ENCODE measurements at places on chromosomes 11 and 22.
A peak's percentile ranks its signal among the peaks of the same experiment; 100 is the strongest.

GRCh38 chr11:17063171-17064002 is 14.1 kb downstream of the RPS13 start:
- DNase-seq = peak; percentile 25

GRCh38 chr11:59894616-59895015 is 16.0 kb downstream of the OOSP3 start:
- DNase-seq = no peak

- DNase-seq = peak; percentile 73
Measured at GRCh38 chr22:50342651-50343540, at the start of gene PPP6R2. Gene PPP6R2, plus strand, starts transcription at chr22:50343327. Its CDS starts 50,582 bp downstream, at chr22:50393909.

- DNase-seq = no peak
Measured at GRCh38 chr22:22424210-22424800, 84.2 kb downstream of the ZNF280B start.

GRCh38 chr11:7484645-7485044 is 661 bp upstream of the OLFML1 start:
- no peak for DNase-seq

- DNase-seq = no peak
Measured at GRCh38 chr11:106403751-106404150, 326.3 kb downstream of the AASDHPPT start.

GRCh38 chr22:33923660-33924246 is 3.5 kb upstream of the LARGE1 start:
- peak; percentile 29 for DNase-seq

DNA sequence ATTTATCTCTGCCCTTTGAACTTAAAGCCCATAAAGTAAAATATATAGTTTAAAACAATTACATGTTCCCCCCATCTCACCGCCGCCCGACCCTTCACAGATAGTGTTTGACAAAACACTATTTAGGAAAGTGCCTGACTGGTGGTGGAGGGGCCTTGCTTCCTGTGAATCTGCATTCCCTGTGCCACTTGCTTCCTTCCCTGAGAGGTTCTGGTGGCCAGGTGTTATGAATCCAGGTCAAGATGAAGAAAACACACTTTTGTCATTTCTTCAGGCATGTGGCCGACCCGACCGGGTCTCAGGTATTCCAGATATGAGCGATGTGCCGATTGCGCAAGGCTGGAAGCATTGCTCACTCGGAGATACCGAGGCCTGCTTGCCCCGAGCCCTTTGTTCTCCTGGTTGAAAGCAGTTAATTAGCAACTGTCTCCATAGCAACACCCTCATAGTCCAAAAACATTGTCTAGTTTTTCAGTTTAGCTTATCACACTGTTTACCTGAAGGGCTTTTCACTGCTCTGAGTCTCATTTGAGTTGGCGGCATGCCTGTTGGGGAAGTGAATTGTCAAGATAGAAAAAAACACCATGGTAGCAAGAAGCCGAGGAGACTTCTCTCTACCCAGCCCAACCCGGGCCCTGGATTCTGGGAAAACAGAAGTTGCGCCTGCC is 128.3 kb downstream of the TEAD1 start:
- no peak for DNase-seq

- DNase-seq = peak; percentile 86
Measured at GRCh38 chr22:49970528-49971231, 10.1 kb downstream of the PIM3 start.

All from GM19239 (cell line).